ENCODE measurements at places on chromosomes 2 and 18. TPM values are rescaled to one million over a fixed set of nuclear protein-coding genes. Genes with fewer than 3 reads are reported as not detected.

The CNNM3 gene
- total RNA-seq, result 18.2 TPM

The ZNF396 gene
- 3.9 TPM for total RNA-seq

The SIX2 gene
- total RNA-seq, result 2.3 TPM

The HMSD gene
- not detected for total RNA-seq

GRCh38 chr2:15948704-15948957, 8.3 kb downstream of the MYCN start:
- H3K4me1 ChIP-seq, result no peaks in the 10 kb centered on the region
- H3K36me3 ChIP-seq, result no peaks in the 10 kb centered on the region
- H3K27me3 ChIP-seq, result no peaks in the 10 kb centered on the region
- DNase-seq, result no peak

- H3K27ac ChIP-seq, result no peak overlapping the region
- DNase-seq, result no peak
- H3K27me3 ChIP-seq, result no peaks in the 10 kb centered on the region
- H3K4me3 ChIP-seq, result no peak overlapping the region
- H3K36me3 ChIP-seq, result no peaks in the 10 kb centered on the region
- H3K4me1 ChIP-seq, result no peaks in the 10 kb centered on the region
Measured at GRCh38 chr2:62034715-62035114, 129.2 kb downstream of the COMMD1 start.

- no peak overlapping the region for H3K27ac ChIP-seq
Measured at GRCh38 chr2:188810586-188810985, 163.6 kb upstream of the COL3A1 start.

DNA sequence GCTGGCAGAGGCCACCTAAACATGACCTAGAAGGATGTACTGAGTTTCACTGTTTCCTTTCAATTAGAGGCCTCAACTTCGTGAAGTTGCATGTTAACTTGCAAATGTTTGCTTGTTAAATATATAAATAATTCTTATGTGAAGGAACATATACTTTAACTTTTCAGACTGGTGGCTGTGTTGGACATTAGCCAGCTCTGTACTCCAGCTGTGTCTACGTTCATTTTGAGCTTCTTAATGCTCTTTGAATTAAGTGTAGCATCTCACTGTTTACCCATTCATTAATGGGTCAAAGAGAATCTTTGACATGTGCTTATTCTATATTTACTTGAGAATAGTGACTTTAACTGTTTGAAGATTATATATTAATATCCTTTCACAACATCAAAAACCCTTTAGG, 823.2 kb upstream of the ID2 start:
- H3K27ac ChIP-seq, result no peak overlapping the region
- no peaks in the 10 kb centered on the region for H3K4me1 ChIP-seq
- no peaks in the 10 kb centered on the region for H3K27me3 ChIP-seq
- no peak overlapping the region for H3K4me3 ChIP-seq
- DNase-seq, result no peak

DNA sequence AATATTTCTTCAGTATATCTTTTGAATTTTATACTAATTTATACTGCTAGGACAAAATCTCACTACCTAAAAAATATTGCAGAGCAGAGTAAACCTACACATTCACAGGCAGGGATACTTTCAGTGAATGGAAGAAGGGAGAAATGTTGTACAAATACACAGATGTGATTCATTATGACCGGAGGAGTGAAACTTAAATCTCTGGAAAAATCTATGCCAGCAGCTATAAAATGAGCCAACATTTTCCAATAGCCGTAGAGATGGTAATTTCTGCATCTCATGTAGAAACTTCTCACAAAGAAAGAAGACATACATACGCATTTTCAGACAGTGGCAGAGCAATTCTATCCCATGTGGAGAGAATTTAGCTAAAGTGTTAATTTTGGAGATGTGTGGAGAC, 54.8 kb downstream of the KCNS3 start:
- DNase-seq, result no peak
- no peaks in the 10 kb centered on the region for H3K36me3 ChIP-seq
- no peak overlapping the region for H3K4me3 ChIP-seq
- no peaks in the 10 kb centered on the region for H3K27me3 ChIP-seq
- H3K27ac ChIP-seq, result no peak overlapping the region

DNA sequence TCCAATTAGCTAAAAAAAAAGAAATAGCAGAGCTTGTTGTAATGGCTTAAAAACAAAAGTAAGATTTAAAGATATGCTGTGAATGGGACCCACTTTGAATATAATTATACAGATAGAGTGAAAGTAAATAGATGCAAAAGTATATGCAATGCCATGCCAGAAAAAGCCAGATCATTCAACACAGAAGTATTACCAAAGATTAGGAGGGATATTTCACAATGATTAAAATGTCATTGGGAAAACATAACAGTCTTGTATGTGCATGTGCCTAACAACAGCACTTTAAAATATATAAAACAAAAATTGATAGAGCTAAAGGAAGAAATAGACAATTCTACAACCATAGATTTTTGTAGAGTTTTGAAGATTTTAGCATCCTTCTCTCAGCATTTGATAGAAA, 19.9 kb upstream of the SIGLEC15 start:
- no peaks in the 10 kb centered on the region for H3K36me3 ChIP-seq
- no peak overlapping the region for H3K27ac ChIP-seq
- no peak overlapping the region for H3K4me3 ChIP-seq
- H3K27me3 ChIP-seq, result no peaks in the 10 kb centered on the region
- no peak for DNase-seq

DNA sequence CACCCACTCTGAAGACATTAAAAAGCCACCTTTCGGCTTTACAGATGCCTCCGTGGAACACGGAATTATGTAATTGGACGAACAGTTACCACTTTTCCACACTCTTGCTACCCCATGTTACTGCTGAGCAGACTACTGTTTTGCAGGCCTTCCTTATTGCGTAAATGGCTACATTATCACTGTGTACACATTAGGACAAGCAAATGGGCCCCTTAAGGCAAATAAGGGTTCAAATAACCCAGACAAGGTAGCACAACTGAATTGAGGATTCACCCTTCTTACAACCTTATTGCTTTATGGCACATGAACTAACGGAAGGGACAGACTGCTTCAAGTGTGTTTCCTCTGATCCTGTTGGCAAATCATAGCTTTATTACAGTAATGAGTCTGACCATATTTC, 832.2 kb upstream of the FANCL start:
- no peaks in the 10 kb centered on the region for H3K36me3 ChIP-seq
- H3K4me3 ChIP-seq, result no peak overlapping the region
- no peak for DNase-seq
- H3K4me1 ChIP-seq, result no peaks in the 10 kb centered on the region
- no peak overlapping the region for H3K27ac ChIP-seq

DNA sequence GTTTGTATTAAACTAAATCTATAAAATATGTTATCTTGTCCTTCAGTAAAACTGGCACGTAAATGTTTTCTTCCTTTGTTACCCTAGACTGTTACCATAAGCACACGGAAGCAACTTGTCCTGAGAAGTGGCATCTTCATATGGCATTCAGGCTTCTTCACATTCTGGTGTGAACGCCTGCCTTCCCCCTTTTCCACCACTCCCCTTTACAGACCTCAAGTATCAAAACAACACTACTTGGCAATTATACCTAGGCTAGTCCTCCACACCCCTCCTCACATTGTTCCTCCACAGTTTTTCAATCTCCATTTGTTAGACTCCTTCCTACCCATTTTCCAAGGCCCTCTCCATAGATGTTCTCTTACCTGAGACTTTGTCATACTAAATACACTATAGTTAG, 2.9 kb downstream of the MEX3C start:
- peaks cover 51% of the 10 kb centered on the region for H3K4me1 ChIP-seq
- H3K36me3 ChIP-seq, result no peaks in the 10 kb centered on the region
- H3K4me3 ChIP-seq, result no peak overlapping the region
- H3K27ac ChIP-seq, result peak overlapping the region; percentile 98
- no peaks in the 10 kb centered on the region for H3K27me3 ChIP-seq

GRCh38 chr18:58495207-58495606, 133.7 kb downstream of the ALPK2 start:
- DNase-seq, result no peak
- H3K4me3 ChIP-seq, result no peak overlapping the region
- H3K27me3 ChIP-seq, result no peaks in the 10 kb centered on the region
- peaks cover 29% of the 10 kb centered on the region for H3K4me1 ChIP-seq

DNA sequence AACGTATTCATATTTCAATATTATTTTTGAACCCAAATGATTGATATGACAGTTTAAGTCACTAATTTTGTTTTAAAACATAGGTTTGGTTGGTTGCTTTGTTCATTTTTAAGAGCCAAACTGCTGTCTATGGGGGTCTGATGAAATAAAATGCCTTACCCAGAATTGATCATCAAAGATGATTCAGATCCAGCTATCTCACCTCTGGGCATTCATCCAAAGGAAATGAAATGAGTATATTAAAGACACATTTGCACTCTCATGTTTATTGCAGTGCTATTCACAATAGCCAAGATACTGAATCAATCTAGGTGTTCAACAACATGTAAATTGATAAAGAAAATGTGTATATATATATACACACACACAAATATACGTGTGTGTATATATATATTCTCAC, 326.9 kb upstream of the GULP1 start:
- H3K27me3 ChIP-seq, result no peaks in the 10 kb centered on the region
- no peak overlapping the region for H3K27ac ChIP-seq
- H3K4me3 ChIP-seq, result no peak overlapping the region
- no peaks in the 10 kb centered on the region for H3K4me1 ChIP-seq

DNA sequence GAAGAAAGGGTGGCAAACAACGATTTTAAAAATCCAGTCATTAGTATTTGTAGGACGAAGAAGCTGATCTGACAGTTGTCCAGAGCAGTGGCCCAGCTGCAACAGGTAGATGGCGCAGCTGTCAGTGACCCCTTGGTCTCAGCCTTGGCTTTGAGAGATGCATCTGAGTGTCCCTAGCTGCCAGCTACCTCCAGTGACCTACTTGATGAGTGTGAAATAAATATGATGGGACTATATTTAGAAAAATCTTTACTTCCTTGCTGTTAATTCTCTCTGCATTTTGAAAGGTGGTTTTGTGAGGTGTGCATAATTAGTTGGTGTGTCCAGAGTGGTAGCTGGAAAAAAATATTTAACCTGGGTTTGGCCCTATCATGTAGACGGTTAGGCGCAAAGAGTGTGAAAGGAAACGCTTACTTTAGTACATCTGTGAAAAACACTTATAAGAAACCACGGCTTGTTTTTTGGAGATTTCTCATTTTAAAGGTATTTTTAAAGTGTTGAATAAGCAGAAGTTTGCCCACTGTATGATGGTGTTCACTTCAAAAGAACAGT, 963 bp downstream of the INPP1 start:
- H3K27me3 ChIP-seq, result no peaks in the 10 kb centered on the region
- H3K4me3 ChIP-seq, result peak overlapping the region; percentile 70
- no peaks in the 10 kb centered on the region for H3K36me3 ChIP-seq
- peak overlapping the region; percentile 89 for H3K27ac ChIP-seq
- peak; percentile 60 for DNase-seq

- H3K4me1 ChIP-seq, result no peaks in the 10 kb centered on the region
- H3K36me3 ChIP-seq, result no peaks in the 10 kb centered on the region
- H3K27ac ChIP-seq, result no peak overlapping the region
Measured at GRCh38 chr18:65206551-65207260, 544.1 kb upstream of the CDH7 start.

DNA sequence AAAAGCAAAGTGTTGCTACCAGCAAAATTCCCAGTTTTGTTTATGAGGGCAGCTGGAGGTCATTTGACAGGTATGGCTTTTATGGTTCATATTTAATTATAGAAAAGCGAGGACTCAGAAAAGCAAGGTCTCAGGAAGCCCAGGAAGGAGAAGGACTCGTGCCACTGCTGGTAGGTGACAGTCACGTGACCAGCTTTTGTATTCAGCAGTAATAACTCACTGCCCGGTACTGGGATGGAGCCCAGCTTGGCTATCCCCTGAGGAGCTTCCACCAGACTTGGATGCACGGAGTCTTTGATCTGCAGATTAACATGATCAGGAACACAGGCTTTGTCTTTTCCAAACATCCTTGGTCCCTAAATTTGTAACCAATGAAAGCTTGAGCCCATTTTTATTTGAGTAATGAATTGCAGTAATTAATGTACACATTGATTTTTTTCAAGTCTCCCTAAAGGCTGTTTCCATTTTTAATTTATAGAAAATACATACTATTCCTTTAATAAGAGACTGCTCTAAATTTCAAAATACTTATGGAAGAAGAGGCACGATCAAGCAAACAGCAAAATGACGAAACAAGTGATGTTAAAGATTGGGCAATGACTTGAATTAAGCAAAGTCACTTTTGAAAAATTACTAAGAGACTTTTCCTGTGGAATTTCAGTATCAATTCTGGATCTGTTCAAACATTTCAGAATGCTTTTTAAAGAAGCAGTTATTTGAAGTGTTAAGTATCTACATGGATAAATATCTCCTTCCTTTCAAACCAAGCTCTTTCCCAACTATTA, 251.7 kb upstream of the HNRNPA3 start:
- H3K36me3 ChIP-seq, result no peaks in the 10 kb centered on the region
- no peak overlapping the region for H3K27ac ChIP-seq
- H3K4me1 ChIP-seq, result no peaks in the 10 kb centered on the region
- no peaks in the 10 kb centered on the region for H3K27me3 ChIP-seq
- DNase-seq, result no peak
- H3K4me3 ChIP-seq, result no peak overlapping the region

DNA sequence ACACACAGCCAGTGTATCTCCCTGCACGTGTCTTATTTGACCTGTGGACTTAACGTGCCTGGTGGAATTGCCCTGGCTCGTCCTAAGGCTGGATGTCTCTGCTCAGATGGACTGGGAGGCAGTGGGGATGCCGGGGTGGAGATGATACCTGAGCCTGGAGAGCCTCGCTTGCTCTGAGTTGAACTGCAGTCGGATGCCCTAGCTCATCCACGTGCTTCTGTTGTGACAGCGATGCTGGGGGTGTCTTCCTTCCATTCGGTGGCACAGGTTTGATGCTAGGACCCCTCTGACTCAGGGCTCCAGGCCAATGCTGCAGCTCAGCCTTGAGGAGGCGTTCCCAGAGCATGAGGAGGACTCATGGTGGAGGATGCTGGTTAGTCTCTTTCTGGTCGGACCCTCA, 117.6 kb downstream of the SH3RF3 start:
- H3K4me1 ChIP-seq, result peaks cover 25% of the 10 kb centered on the region
- H3K27me3 ChIP-seq, result no peaks in the 10 kb centered on the region
- no peak overlapping the region for H3K27ac ChIP-seq
- H3K36me3 ChIP-seq, result no peaks in the 10 kb centered on the region

GRCh38 chr2:157442191-157442590, 1.7 kb downstream of the CYTIP start:
- no peak overlapping the region for H3K27ac ChIP-seq
- H3K4me1 ChIP-seq, result peaks cover 21% of the 10 kb centered on the region
- no peaks in the 10 kb centered on the region for H3K36me3 ChIP-seq

DNA sequence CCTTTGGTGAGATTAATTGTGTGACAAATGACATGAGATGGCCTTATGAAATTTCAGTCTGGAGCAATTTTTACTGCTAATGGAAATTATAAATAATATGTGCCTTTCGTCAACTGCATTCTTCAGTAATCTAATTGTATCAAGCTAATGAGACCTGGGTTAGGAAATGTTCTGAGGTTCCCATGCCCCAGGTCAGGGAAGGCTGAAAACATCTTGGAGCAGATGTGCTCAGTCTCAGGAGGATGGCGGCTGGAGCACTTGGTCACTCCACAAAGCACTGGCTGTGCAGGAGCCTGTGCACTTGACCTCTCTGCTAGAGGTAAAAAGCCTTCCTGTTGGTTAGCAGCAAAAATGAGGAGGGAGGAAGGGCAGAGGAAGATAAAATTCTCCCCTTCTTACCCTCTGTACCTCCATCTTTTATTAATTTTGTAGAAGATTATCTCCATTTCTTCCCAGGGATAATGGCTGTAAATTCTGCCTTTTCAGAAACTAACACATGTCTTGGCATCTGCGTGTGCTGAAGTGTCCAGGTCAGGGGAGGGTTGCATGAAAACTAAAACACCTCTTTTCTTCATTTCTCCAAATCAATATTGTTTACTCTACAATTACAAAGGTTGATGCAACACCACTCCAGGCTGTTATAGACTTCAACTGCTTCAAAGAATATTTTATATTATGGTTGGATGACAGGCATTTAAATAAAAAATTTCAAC, 1606.4 kb upstream of the ACVR2A start:
- no peaks in the 10 kb centered on the region for H3K4me1 ChIP-seq
- no peaks in the 10 kb centered on the region for H3K36me3 ChIP-seq
- no peak for DNase-seq

All from body of pancreas (tissue), 4 donors.